Activated T-helper 1 cell treated with anti-CD3 and anti-CD28 coated beads, Interleukin-2, amount 50 U/mL, for 16 hours (primary cell): ENCODE measurements at places on chromosomes 1 and 21.
A peak's percentile ranks its signal among the peaks of the same experiment; 100 is the strongest.

- no peak for DNase-seq
Measured at GRCh38 chr1:214108097-214108446, 120.3 kb downstream of the PROX1 start.

DNA sequence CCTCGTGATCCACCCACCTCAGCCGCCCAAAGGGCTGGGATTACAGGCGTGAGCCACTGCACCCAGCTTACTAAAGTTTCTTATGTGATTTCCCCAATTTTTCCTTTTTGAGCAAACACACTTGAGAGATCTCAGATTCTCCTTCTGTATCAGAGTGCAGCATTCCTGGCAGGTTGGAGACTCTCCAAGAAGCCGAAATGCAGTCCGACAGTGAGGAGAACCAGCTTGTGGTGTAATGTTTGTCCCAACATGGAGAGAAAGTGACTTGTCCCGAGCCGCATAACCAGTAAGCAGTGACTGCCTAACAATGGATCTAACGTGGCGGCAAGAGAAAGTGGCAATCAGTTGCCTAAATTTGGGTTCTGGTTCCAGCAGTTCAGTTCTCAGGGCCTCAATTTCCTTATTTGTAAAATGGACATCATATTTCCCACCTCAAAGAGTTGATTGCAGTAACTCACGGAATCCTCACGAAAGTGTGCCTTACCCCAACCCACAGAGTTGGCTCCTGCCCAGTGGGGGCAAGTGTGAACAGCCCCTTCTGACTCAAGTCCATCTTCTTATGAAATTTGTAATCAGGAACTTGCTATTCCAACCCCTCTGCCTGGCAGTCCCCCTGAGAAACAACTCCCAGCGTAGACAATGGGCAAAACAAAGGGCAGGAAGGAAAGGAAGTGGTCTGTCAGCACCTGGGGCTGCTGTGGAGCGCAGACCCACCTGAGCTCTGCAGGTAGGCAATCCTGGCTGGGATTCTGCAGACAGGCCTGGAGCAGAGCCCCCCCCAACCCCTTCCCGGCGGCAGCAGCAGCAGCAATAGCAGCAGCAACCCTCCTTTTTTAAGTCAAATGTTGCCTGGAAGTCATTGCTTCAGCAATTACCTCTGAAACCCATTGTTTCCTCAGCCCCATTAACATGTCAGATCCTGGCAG is 223.6 kb upstream of the POU3F1 start:
- DNase-seq = no peak

- DNase-seq = no peak
Measured at GRCh38 chr1:67626090-67626860, 58.7 kb upstream of the GADD45A start.

DNA sequence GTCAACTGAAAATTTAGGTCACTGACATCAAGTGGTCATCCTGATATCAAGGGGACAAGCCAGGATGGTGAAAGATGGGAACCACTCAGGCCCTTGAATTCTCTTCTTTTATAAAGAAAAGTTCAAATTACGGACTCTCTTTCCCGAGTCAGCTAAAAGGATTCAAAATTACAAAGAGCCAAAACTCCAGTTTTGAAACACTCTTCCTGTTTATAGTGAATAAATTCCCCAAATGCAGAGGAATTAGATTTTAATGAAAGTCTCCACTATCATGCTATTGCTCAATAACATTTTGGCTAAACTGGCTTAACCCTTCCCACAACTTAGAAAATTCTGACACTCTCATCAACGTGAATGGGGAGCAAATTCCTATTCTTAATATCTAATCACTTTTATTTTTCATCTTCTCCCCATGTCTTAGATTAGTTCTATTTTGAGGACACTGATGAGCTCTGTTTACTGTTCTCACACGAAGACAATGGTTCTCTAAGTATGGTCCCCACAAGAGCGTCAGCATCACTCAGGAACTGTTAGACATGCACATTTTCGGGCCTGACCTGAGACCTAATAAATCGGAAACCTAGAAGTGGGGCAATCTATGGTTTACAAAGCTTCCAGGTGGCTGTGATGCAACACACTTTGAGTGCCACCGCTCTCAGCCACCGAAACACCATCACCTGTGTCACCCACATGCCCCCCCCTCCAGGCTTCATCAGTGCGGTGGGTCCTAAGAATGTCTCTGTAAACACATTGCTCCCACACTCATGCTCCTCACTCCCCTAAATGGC is 64.4 kb upstream of the TIAM1 start:
- DNase-seq = no peak

GRCh38 chr1:187877220-187877619 is 1048.5 kb downstream of the PLA2G4A start:
- DNase-seq = no peak

DNA sequence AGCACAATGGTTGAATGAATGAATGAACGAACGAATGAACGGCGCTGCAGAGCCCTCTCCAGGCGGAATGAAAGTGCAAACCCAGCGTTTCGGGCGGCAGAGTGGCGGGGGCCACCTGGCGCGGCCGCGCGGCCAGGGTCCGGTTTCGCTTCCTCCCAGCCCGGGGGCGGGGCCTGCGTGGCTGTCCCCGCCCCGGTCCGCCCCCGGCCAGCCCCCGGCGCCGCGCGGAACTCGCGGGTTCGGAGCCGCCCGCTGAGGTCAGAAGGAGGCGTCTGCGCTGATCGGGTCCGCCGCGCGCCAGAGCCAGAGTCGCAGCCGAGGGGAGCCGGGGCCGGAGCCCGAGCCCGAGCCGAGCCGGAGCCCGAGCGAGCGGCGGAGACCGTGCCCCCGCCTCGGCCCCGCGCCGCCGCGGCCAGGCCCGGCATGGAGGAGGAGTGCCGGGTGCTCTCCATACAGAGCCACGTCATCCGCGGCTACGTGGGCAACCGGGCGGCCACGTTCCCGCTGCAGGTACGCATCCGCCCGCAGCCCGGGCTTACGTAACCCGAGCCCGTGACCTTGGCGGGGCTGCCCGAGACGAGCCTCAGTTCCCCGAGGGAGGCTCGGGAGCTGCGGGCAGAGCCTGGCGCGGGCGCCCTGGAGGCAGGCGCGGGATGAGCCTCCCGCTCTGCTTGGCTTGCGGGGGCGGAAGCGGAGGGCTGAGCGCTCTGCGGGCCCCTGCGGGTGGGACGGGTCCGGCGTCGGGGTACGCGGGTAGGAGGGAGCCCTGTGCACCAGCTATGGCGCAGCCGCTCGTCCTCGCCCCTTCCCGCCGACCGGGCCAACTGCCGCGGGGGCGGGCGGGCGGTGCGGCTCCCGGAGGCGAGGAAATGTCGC is at the start of gene PDXK:
TSS of gene PDXK (plus strand) at position 258 of the 876 bp plus-strand sequence. CDS start at position 424, 166 bp downstream.
- DNase-seq = peak; percentile 43

DNA sequence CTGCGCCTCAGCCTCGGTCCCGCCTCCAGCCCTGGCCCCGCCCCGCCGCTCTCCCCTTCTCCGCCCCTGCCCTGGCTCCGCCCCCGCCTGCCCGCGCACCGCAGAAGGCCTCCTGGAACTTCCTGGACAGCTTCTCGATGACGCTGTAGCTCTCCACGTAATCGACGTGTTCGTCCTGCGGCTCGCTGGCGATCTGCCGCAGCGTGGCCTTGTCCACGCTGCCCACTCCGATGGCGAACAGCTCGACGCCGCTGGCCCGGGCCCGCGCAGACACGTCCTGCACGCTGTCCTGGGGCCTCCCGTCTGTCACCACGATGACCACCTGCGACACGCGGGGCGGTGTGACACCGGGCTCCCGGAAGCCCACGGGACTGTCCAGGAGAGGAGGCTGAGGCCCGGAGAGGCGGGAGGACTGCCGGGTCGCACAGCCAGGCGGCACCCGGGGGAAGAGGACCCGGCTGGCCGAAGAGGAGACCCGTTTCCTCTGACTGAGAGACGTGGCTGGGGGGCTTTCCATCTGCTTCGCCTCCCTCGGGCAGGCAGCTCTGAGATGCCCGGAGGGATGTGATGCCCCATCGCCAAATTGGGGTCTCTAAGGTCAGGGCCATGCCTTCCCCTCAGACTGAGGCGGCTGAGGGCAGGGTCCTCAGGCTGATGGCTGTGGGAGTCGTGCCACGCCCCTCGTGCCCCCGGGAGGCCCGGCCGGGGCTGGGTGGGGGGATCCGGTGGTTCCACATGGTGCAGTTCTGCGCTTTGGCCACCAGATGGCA is 4.6 kb downstream of the MATN1 start:
- peak; percentile 79 for DNase-seq

GRCh38 chr1:39540504-39541031 is 36.0 kb downstream of the PABPC4 start:
- DNase-seq = no peak
